Activated T-cell treated with anti-CD3 and anti-CD28 coated beads, Interleukin-2, amount 50 U/mL, for 72 hours (primary cell): ENCODE measurements at places on chromosomes 3 and 15. TPM values are rescaled to one million over a fixed set of nuclear protein-coding genes. Genes with fewer than 3 reads are reported as not detected.

PLA1A gene
- total RNA-seq: 1.2 TPM

DNA sequence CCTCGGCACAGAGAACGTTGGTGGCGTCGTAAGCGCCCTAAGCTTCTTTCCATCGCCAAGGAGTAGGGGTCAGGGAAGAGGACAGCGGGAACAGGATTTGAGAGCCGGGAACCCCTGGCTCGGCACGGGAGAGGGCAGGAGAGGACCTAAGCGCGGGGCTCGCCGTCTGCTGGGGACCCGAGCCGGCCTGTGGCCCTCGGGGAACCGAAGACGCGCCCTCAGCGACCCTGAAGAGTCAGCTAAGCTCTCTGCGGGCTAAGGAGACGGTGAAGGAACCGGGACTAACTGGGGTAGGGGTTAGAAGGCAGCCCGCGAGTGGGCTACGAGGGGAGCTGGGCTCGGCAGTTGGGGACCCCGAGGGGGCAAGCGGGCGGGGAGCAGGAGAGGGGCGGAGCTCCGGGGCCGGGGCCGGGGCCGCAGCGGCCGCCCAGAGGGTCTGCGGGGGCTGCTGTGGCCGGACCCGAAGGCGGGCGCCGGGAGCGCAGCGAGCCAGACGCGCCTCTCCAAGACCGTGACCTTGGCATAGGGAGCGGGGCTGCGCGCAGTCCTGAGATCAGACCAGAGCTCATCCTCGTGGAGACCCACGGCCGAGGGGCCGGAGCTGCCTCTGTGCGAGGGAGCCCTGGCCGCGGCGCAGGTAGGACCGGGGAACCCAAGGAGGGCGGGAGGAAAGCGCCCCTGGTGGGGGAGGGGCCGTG, 574 bp downstream of the CASR start:
- peak; percentile 8 for DNase-seq

DNA sequence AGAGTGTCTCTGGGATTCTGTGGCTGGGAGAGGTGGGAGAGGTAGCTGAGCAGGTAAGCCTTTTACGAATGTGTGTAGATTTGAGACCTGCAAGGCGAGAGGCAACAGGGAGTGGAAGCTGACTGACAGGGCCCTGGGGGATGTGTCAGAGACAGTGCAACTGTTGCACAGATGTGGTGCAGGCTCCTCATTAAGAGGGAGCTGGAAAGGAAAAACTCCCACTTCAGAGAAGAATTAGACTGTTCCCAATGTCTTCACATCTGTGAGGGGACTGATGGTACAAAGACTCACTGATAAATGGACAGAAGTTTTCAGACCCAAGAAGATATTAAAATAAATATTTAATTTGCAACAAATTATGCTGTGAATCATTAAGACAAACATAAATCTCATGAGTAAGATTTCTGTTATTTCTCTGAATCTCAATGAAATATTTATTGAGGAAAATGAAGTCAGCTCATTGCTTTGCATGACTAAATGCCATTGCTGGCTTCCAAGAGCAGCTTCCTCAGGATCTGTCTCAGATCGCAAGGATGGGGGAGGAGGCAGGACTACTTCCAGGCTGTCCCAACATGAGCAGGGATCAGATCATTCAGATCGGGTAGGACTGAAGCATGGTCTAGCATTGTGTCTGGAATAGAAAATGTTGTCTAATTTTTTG, 127.3 kb upstream of the ROPN1 start:
- DNase-seq: no peak

GRCh38 chr3:150703299-150703755, 393 bp downstream of the ERICH6 start:
- DNase-seq: peak; percentile 51

GRCh38 chr3:26522919-26523318, 99.7 kb upstream of the LRRC3B start:
- DNase-seq: no peak

DNA sequence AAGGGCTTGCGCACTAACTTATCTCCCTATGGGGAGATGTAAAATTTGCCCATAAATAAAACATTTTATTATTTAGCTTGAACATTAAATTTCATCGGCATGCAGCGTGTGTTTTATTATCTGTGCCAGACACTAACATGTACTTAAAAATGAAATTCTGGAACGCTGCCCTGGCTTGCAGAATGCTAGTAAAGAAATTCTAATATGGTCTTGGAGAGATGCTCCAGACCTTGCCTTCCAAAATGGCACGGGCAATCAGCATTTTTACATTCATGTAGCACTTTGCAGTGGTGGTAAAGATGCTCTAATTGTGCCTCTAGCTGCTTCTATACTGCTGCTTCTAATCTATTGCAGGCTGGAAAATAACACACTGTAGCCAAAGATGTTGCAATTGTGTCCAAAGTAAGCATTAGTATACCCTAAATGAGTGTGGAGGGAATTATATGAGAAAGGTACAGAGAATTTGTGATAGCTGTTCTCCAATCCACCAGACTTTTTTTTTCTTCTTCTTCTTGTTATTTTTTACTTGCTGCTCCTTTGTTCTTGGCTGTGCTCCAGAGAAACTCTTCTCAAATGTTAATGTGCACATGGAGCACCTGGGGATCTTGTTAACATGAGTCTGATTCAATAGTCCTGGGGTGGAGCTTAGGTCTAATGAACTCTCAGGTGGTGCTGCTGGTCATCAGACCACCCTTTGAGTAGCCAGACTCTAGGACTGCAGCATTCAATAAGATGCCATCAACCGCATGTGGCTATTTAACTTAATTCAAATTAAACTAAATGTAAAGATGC, 47.3 kb downstream of the CRABP1 start:
- no peak for DNase-seq

GRCh38 chr15:88029696-88030095, 226.8 kb downstream of the NTRK3 start:
- no peak for DNase-seq

GRCh38 chr3:134480546-134480945, 5.2 kb downstream of the ANAPC13 start:
- no peak for DNase-seq

CFAP20DC gene
- total RNA-seq: 2.0 TPM
